ENCODE measurements at places on chromosomes 1 and 21.

DNA sequence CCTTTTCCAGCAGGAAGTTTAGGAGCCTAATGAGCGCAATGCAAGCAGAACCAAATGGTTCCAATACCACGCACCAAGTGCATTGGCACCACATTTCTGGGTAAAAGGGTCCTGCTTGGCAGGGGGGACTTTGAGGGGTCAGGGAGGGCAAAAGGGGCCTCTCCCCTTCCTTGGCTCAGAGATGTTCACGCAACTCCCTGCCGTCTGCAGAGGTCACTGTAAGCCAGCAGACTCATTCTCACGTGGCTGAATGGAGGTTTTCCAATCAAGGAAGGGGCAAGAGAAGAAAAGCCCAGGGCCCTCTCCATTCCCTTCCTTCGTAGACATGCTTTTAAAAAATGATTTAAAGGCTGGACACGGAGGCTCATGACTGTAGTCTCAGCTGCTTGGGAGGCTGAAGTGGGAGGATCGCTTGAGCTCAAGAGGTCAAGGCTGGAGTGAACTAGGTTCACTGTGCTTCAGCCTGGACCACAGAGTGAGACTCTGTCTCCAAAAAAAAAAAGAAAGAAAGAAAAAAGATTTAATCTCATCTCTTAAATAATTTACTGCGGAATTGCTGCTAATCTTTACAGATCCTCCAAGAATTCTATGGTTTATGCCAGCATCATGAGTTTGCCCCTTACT is 80.3 kb downstream of the RUNX3 start:
- no peak for DNase-seq

GRCh38 chr1:118563981-118564951 is 379.2 kb upstream of the SPAG17 start:
- no peak for DNase-seq

DNA sequence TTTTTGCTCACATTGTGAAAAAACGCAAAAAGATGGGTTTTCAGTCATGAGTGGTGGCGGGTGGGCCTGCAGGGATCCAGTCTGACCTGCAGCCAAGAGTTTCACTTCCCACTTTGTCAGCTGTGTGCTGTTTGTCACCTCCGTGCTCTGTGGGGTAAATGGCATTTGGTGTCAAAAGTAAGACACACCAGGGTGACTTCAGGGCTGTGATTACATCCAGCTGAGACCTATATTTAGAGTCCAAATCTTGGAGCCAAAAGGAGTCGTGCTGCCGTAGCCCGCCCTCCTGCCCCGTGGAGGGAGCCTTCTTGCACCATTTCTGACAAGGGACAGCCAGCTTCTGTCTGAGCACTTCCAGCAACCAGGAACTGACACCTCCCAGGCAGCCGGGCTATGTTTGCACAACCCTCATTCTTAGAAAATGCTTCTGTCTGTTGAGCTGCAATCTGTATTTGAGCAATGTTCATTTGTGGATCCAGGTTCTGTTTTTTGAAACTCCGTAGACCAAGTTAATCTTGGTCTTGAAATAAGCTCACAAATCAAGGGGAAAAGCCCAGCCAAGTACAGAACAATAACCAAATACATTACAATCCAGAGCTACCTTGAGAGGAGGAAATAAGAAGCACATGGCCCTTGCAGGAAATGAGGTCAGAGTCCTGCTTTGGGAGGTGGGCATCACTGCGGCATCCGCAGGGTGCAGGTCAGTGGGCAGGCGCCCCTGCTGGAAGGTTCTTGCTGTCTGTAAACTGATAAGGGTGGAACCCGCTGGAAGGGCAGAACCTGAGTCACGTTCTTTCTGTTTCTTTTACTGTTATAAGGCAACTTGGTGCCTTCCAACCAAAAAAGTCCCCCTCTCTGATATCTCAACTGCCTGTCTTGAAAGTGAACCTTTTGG is 14.4 kb downstream of the ABCG1 start:
- no peak for DNase-seq

GRCh38 chr1:95742591-95743089 is 508.6 kb downstream of the RWDD3 start:
- no peak for DNase-seq

- DNase-seq: no peak
Observed at GRCh38 chr1:240029418-240029817, 62.3 kb upstream of the FMN2 start.

- DNase-seq: no peak
Observed at GRCh38 chr1:58465825-58466629, 80.5 kb downstream of the OMA1 start.

DNA sequence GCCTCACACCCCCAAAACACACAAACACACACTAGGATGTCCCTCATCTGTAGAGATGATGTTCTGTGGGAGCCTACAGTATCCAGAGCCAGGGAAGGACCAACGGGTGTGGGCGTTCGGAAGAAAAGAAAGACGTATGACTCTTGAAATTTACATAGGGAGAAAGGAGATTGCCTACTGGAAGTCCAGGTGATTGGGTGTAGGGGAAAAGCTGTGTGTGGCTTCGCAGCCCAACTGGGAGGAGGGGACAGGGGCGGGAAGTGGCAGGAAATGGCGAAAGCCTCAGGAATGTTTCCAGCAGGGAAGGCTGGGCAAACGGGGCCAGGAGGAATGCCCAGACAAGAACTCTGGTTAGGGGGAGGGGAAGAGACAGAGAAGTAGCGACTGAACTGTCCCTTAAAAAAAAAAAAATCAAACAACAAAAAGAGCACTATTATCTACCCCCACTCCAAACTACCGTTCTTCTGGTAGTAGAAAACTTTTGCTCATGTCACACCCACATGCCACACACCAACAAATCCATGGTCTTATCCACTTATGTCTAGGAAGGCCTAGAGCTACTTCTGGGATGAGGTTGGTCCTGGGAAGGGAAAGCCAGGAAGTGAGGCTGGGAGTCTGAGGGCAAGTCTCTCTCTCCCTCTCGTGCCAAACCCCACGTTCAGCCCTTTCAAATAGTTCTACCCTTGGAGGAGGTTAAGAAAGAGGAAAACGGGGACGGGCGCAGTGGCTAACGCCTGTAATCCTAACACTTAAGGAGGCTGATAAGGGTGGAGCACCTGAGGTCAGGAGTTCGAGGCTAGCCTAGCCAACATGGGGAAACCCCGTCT is 1.8 kb upstream of the CKS1B start:
- DNase-seq: no peak

GRCh38 chr1:3221112-3222041 is 152.4 kb downstream of the PRDM16 start:
- DNase-seq: no peak

DNA sequence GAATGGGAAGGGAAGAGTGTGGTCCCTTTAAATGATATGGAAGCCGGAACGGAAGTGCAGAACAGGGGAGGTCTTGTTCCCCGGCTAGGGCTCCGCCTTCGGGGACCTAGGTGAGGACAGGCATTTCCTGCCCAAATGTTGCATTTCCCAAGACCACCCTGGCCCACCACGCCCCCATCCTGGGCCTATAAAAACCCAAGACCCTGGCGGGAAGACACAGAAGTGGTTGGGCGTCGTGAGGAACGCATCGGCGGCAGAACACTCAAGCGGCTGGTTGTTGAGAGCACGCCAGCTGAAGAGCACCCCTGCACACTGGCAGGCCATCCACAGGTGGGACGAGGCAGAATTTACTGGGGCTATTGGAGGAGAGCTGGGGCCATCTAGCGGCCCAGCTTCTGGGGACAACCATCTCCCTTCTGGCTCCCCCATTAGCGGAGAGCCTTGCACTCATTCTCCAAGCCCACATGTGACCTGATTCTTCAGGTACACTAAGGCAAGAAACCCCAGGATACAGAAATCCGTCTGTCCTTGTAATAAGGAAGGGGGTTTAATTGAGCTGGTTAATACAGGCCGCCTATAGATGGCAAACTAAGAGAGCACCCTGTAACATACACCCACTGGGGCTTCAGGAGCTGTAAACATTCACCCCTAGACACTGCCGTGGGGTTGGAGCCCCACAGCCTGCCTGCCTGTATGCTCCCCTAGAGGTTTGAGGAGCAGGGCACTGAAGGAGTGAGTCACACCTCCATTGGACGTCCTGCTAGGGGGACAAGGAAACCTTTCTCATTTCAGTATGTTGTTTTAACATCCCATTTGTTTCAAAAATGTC is 1327.9 kb downstream of the BRINP3 start:
- no peak for DNase-seq

DNA sequence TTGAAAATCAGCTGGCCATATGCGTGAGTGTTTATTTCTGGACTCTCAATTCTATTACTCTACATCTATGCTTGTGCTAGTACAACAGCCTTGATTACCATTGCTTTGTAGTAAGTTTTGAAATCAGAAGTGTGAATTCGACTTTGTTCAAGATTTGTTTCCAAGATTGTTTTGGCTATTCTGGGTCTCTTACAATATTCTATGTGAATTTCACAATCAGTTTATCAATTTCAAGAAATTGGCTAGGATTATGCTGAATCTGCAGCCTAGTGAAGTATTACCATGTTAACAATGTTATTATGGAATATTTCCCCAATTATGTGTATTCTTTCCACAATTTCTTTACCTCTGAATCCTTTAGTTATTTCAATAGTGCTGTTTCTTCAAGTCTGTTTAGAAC is 19.5 kb downstream of the SFPQ start:
- no peak for DNase-seq

DNA sequence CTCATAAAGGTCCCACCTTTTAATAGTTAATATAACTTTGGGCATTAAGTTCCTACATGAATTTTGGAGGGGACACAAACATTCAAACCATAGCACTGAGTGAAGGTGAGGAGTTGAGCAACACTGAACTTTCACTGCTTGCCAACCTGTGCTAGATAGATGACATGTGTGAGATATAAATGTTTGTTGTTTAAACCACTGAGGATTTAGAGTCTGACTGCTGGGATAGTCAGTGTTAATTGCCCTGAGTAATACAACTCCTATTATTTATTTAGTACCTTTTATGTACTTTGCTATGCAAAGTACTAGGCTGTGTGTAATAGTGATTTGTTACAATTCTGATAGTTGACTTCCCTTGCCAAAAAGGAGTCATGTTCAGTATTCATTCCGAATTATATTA is 32.4 kb upstream of the SLC16A1 start:
- DNase-seq: no peak

DNA sequence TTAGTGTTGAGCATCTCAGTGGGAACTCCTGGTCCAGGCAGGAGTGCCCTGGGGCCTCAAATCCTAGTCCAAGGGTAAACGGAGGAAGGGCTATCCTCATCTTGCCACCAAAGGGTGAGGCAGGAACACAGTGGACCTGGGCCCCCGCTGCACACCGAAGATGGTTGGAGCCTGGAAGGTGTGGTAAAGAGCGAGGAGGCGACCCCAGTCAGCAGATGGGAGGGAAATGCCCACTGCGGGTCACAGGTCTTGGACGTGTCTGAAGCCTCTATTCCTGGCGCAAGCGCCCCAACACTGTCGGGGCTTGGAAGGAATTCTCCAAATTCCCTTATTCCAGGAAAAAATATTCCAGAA is 38.5 kb upstream of the SYNC start:
- DNase-seq: no peak

DNA sequence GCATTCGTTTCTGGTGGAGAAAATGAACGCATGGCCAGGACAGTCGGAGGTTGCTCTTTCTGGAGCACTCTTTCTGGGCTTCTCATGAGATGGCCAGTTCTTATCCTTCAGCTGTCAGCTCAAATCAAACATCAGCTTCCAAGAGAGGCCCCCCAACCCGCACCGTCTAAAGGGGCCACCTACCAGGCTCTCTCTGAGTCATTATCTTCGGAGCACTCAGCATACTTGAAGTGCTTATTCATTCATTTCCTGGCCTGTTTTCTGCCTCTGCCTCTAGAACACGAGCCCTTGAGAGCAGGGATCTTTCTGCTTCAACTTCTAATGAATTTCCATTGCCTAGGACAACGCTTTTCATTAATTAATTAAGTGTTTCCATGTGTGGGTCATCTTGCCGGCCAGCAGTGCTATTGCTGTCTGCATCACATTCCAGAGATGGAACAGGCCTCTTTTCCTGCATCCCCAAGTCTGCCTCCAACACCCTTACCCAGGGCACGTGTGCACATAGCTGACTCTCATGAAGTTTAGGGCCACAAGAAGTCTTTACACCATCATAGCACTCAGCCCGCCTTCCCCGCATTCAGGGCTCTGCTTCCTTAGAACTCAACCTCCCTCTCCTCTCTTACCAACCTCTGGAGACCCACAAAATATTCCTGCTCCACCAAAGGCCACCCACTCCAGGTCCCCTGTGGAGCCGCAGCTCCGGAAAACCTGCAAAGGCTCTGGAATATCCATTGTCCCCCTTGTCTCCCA is 52.1 kb upstream of the LAPTM5 start:
- DNase-seq: no peak

DNA sequence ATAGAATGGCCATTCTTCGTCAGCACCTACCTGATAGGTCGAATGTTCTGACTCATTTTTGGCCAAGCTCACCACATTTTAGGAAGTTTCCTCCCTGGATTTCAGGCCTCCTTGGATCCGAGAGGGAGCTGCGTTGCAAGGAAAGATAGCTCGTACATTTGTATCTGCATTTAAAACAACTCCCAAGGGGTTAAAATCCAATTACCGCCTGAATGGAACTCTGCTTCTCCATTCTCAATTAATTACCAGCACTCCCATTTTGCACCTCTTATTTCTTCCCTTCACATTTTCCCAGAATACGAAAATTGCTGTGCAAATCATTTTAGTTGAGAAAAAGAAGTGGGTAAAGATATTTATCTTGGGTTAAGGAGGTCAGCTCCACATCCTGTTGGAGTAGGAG is 610.7 kb downstream of the NPHP4 start:
- DNase-seq: no peak

DNA sequence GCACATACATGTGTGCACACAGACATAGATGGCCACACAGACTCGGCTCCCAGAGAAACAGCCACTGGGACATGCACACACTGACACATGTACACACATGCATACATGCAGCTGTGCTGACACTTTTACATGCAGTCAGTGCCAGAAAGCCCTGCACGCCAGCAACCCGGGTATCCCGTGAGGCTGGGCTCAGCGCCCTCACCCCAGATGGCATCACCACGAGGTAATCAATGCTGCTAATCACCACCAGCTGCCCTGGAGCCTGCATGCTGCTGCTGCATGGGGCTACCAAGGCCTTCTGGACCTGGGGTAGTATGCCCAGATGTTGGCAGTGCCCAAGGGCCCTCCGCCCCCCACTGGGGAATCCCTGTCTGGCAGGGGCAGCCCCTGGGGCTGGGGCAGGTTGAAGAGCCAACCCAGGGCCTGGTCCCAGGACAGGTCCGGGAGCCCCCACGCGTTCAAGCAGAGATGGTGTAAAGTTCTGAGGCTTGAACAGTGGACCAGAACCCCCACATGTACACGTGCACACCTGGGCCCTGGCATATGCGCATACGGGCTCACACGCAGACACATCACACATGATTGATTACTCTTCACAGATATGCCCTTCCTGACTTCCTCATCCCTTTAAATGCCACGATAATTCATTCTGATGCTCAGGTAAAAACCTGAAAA is 2.7 kb upstream of the COL16A1 start:
- no peak for DNase-seq
